Upper lobe of right lung (tissue), 1 donor: ENCODE measurements at places on chromosomes 4 and X.
A peak's percentile ranks its signal among the peaks of the same experiment; 100 is the strongest.

- DNase-seq: peak; percentile 69
Observed at GRCh38 chr4:185115827-185116232, 27.2 kb upstream of the SLC25A4 start.

DNA sequence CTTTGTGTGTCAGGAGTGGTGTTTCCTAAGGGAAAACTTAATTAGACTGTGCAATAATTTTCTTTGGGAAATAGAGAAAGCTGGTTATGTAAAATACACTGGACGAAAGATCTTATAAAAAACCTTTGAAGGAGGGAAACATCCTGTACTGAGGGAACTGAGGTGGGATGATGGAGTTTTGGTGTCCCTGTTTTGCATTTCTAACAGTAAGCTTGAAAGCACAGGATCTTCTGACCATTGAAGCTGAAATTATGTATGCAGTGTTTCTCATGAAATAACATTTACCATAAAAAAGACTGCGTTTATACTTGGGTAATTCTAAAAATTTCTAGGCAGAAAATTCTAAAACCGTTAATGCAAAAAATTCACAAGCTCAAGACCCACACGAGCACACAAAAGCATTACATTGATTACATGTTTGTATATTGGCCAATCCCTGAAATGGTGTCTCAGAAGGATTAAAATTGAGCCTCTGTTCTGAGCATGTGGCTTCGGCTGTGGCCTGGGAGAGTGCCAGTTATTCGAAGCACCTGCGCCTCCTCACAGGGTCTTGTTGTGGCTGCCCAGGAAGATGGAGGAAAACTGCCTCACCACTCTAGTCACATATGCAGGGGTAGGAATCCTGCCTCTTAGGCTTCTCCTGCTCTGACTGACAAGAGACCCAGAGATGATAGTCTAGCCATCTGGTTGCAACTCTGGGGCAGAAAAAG, 49.5 kb downstream of the JADE3 start:
- DNase-seq: no peak

- no peak for DNase-seq
Observed at GRCh38 chr4:103915224-103915869, 195.6 kb upstream of the TACR3 start.

DNA sequence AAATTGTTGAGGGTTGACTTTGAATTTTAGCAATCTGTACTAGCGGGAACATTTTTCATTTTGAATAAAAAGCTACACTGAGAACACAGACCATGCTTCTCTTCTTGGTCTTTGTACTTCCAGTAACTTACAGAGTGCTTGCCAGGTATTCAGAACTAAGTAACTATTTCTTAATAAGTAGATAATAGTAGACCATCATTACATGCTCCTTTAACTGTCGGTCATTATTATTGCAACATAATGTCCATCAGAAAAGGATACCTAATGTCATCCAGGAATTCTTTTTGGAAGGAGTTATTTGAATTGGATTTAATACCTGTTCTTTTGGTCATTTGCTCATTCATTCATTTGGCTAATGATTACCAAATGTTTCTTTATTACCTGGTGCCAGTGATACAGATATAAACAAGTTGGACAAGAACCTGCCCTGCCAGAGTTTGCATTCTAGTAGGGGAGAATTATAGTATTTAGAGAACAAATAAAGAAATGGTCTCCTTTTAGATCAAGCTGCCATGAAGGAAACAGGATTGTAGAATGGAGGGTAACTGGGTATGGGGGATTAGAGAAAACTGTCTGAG, 32.7 kb downstream of the CWH43 start:
- no peak for DNase-seq
